ENCODE measurements at places on chromosomes 1 and 21.

DNA sequence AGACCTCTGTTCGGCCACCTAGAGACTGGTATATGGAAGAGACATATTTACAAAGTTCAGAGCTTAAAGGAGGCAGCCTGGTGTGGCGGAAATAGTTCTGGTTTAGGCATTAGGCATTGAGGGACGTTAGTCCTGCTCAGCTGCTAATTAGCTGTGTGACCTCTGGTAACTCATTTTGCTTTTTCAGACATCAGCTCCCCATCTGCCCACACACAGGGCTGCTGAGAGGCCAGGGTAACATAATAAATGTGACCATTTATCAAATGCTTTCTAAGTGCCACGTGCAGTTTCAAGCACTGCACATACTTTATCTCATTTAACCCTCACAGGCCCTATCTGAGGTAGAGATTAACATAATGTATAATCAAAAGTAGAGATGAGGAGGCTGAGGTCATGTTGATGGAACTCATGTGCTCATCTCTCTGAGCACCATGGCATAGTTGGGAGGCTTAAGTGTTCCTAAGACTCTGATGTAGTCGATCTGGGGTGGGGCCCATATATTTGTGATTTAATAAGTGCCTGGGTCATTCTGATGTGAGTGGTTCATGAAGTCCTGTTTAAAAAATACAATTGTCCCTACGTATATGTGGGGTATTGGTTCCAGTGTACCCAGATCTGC is 267.2 kb upstream of the PLXNA2 start:
- no peak for DNase-seq

- no peak for DNase-seq
Measured at GRCh38 chr21:39938086-39938625, 70.9 kb downstream of the PCP4 start.

DNA sequence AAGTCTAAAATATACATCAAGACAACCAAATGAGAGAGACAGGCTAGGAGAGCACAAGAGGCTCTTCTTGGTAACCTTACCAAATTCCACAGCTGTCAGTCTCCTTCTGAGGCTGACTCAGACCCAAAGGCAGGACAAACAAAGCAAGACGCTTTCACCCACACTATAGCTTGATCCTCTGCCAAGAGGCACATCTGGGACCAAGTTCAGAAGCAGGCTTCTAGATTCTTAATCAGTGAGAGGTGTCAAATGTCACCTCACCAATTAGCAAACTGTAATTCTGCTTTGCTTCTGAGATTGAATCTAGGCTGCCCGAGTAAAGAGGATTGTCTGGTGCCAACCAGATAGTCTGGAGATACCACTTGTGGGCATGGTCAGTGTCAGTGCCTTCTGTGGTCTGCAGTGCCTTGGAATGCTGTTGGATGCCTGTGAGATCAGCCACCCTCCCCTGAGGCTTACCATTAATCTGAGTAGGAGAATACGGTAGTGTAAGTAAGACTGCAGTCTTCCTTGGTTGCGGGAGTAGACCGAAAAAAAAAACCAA is 151.0 kb downstream of the FMN2 start:
- peak; percentile 58 for DNase-seq

GRCh38 chr1:59481881-59482505 is 185.1 kb downstream of the FGGY start:
- peak; percentile 69 for DNase-seq

DNA sequence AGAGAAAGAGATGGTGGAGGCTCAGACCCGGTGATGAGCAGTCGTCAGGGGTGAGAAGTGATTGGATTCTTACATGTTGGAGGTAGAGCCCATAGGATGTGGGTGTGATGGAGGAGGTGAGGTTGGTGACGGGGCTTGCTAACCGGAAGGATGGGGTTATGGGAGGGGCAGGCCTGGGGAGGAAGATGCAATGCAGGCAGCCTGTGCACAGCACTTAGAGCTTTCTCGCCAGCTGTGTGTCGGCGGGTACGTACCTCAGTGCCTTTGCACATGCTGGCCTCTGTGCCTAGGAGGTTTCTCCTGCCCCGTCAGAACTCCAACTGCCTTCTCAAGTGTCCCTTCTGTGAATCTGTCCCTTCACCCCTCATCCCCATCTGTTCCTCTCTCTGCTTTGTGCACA is 2.9 kb upstream of the BSND start:
- DNase-seq, result no peak

GRCh38 chr1:227192163-227192562 is 126.1 kb downstream of the CDC42BPA start:
- peak; percentile 94 for DNase-seq

DNA sequence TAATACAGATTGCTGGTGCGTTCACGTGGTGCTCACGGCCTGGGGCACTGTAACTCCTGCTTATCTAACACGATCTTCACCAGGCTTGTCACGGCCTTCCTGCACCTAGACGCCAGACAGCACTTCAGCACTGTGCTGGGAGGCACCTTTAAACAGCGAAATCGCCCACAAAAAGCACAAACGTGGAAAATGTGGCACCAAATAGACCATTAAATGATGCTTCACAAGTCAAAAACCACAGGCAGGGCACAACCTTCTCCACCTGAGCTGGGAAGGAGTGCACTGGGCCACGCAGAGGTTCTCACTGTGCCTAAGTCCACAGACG is 20.0 kb downstream of the IBA57 start:
- no peak for DNase-seq

DNA sequence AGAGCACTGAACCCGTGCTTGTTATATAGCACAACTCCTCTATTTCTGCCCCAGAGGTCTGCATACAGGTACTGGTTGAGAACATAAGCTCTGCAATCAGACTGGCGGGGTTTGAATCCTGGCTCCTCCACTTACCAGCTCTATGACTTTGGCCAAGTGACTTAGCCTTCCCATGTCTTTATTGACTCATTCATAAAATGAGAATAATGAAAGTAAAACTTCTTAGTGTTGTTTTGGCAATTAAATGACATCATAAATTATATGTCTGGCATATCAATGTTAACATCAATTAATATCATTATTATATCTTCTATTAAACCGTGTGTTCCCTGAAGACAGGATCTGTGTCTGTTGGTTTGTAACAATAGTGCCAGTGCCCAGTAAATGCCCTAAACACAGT is 4.3 kb downstream of the INKA2 start:
- no peak for DNase-seq

DNA sequence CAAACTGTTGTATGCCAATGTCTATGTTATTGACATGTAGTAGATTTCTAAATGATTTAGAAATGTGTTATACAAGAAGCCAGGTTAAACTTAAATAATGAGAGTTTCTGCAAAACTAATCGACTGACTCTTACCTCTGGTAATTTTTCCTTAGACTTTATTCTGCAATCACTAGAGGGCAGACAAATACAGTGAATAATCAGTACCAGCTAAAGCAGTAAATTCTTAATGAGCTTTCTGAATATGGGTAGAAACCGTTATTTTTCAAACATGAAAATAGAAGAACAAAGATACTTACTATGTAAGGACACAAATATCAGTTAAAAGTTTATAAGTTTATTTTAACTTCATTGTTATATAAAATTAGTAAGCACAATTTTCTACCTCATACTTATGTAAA is 97.9 kb upstream of the RGS1 start:
- peak; percentile 24 for DNase-seq

GRCh38 chr1:232764458-232765251 is 40.6 kb upstream of the MAP10 start:
- no peak for DNase-seq

- no peak for DNase-seq
Measured at GRCh38 chr1:230109895-230110667, 43.0 kb downstream of the GALNT2 start.

DNA sequence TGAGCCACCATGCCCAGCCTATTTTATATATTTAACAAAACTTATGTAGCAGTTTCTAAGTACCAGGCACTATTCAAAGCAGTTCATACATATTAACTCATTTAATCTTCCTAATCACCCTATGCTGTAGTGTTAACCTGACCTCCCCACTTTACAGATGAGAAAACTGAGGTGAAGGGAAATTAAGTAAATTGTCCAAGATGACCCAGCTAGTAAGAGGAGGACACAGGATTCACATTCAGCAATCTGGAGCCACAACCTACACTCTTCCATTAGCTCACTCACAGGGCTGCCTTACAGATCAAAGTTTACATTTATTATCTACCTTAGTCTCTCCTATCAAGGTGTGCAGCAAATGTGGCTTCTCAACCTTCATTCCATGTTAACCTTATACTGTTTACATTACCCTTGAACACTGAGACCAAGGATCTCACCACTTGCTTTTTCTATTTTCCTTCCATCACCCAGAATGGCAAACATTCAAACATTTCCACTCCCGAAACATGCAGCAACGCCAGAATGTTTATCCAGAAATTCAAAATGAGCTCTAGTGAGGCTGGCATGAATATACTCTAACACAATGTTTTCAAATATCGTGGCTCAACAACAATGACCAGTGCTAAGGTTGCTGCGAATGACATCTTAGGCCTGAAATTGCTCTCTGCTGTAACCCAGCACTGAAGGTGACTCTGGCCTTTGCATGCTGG is 24.5 kb downstream of the HIVEP3 start:
- DNase-seq, result no peak

GRCh38 chr1:58718435-58718834 is 18.6 kb upstream of the MYSM1 start:
- DNase-seq, result no peak

DNA sequence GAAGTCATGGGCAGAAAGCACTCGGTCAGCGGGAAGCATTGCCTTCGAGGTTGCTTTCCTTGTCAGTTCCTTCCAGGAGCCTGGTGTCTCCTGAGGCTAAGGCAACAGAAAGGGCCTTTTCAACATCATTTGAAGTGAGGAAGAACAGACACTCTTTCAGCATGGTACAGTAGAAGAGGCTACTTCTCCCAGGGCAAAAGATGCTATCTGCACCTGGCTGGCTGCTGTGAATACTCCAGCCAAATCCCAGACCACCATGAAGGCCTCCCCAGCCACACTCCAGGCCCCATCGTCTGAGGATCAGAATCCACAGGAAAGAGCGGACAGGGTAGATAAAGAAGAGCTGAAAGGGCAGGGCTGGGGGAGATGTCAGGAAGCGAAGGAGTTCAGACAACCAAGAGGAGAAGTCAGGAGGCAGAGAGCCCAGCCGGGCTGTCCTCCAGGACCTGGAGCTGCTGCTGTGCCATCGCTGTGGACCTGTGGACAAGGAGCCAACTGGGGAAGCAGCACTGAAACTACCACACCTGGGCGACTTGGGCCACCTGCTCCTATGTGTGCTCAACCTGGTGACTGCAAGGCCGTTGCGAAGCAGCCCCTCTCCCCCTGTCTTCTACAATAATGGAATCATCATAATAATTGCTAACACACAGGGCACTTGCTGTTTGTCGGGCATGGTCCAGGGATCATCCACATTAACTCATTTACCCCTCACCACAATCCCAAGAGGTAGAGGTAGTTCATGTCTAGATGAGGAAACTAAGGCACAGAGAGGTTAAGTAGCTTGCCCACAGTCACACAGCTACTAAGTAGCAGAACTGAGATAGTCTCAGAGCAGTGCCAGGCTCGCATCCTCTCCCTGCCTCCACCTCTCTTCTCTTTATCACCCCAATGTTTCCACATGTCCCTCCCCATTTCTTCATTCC is 88.0 kb upstream of the ZBTB40 start:
- no peak for DNase-seq

- no peak for DNase-seq
Measured at GRCh38 chr1:111976842-111977241, 12.6 kb downstream of the KCND3 start.

- DNase-seq, result no peak
Measured at GRCh38 chr1:219582296-219582695, 30.6 kb downstream of the ZC3H11B start.
